ENCODE measurements at places on chromosomes 7 and 10.

DNA sequence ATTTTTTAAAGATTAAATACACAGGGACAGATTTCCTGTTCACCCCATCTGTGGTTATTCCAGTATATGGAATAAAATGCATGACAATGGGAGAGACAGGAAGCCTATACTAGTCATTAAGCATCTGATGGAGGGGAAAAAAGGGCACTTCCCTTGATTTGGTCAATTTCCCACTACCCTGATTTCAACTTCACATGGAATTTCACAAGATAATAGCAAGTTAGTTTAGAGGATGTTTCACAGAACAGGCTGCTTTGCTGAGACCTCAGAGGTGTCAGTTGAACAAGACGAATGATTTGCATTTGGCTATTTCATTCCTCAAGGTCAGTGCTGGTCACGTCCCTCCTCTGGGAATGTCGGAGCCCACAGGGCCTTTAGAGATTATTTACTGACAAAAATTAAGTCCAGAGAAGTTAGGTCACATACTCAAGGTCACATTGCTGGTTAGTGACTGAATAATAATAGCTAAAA lies 4.7 kb upstream of the ITPRIP start:
- DNase-seq = no peak

- DNase-seq = no peak
These were observed 148.4 kb upstream of the PRR15 start for GRCh38 chr7:29415215-29415614.

DNA sequence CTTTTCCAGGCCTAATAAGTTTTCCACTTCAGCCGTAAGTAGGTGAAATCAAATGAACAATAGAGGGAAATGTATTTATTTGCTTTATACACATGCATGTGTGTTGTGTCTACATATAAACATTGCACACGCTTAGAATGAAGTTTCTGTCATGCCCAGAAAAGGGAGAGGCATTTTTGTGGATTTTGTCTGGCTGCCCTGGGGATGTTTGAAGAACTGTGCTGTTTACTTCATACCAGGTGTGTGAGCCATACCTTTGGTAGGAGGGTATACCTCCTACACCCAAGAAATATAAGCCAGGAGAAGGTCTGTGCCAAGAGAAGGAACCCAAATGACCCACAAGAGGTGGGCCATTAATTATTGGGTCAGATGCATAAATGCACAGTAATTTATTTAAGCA lies 12.8 kb downstream of the GATAD1 start:
- no peak for DNase-seq

- no peak for DNase-seq
These were observed 169.3 kb upstream of the NFE2L3 start for GRCh38 chr7:25982684-25983083.

- DNase-seq = no peak
These were observed 6.8 kb upstream of the ANKRD22 start for GRCh38 chr10:88858491-88858890.

DNA sequence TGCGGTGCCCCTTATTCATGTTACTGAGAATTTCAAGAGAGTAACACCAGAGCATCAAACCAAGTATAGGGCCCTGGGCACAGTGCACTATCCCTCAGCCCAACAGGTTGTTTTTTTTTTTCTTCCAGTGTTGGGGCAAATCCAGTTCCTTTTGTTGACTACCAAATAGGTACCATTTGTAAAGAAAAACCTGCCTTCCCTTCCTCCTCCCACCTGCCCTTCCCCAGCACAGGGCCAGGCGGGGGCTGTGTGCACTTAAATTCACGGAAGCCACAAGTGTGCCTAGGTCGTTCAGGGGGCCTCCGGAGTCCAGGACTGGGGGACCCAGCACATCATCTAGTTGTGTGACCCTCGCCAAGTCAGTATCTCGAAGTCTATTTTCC lies 595 bp upstream of the SFXN4 start:
- no peak for DNase-seq

DNA sequence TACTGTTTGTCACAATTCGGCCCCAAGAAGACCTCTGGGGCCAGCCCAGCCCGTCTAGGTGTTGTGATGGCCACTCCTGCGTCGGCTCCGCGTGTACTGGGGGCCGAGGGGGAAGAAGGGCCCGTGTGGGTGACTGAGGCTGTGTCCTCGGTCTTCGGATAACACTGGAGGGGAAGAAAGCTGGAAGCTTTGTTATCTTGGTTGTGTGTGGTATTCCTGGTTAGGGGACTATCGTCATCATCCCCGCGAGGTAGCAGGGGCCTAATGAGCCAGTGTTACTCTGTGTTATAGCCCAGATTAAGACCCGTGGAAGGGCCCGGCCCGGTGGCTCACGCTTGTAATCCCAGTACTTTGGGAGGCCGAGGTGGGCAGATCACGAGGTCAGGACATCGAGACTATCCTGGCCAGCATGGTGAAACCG lies 854 bp downstream of the MTG1 start:
- no peak for DNase-seq
